ENCODE measurements at places on chromosomes 6 and 20.
A peak's percentile ranks its signal among the peaks of the same experiment; 100 is the strongest.

- no peak for DNase-seq
These were observed 283.6 kb downstream of the CDKAL1 start for GRCh38 chr6:20817806-20818320.

- DNase-seq: peak; percentile 98
These were observed at the start of gene ZBTB12 for GRCh38 chr6:31901953-31902643. TSS of gene ZBTB12 (minus strand) at chr6:31902086. CDS start at chr6:31901305, 781 bp downstream.

DNA sequence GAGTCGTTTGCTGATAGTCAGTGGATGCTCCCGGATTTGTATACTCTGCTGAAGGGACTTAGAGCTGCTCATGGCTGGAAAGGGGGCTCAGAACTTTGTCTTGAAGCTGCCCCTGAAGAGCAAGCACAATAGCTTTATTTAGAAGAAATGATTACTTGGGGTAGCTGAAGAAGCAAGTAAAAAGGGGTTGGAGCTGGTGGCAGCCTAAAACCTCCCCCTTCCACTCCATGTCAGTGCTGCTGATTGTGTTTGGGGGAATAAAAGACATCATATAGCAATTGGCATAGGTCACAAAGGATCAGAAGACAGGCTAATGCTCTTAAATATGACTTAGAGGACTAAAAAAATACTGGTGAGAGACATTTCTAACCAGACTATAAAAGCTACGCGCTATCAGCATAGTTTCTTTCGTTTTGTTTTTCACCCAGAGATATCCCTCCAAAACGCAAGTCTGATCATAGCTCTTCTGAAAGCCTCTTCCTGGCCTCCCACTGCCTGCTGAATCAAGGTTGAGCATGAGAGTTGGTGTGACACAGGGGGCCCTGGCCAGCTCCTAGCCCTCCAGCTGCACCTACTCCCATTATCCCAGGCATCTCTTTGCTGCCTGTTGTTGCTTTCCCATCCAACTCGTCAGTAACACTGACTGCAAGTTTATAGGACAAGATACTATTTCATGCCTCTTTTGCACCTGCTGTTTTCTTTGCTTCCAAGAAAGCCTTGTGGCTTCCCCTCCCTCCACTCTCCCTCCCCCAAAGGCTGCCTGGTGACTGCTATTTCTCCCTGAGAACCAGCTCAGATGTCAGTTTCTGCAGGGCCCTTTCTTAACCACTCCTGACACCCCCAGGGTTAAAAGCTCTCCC is 33.9 kb upstream of the SGK1 start:
- DNase-seq: peak; percentile 36

DNA sequence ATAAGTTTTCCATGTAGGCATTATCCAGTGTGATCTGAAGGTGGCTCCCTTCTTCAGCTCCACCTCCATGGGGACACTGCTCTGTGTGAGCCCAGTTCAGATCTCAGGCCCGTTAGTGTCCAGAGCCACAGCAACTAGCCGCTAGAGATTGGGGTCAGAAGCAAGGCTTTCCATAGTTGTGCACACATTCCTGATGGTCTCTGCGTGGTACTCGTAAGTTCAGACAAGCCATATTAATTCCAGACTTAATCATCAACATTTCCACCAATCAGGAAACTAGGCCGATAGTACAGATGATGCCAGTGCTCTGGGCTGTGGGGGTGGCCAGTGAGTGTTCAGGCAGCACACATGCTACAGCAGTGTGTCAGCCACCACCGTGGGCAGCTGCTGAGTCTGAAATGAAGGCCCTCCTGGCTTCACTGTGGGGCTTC is 17.5 kb upstream of the SYNCRIP start:
- peak; percentile 95 for DNase-seq

DNA sequence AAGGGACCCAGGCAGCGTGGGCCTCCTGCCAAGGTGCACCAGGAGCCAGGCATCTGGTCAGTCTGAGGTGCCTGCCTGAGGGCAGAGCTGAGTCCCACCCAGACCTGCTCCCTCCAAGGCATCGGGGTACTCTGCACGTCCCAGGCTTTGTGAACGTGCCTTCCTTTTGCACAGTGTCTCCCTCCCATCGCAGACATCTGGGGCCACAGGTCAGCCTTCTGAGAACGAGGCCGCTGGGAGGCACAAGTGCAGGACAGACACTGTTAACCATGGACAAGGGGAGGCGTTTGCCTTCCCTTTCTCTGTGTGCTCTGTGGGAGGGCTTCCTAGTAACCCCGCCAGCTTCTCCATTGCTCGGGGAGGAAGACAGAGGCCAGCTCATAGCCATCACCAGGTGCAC is 47.6 kb downstream of the TFAP2C start:
- DNase-seq: no peak

DNA sequence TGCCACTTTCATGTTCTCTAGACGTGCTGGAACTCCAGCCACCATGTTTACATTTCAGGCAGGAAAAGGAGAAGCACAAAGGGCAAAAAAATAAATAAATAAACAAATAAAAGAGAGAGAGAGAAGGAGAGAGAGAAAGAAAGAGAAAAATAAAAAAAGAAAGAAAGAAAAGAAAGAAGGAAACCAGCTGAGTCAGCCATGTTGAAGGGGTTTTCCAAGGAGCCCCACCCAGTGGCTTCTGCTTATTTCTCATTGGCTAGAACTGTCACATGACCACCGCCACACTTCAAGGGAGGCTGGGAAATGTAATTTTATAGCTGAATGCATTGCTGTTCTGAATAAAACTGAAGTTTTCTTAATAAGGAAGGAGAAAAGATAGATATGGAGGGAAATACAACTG is 71.1 kb downstream of the BFSP1 start:
- no peak for DNase-seq

DNA sequence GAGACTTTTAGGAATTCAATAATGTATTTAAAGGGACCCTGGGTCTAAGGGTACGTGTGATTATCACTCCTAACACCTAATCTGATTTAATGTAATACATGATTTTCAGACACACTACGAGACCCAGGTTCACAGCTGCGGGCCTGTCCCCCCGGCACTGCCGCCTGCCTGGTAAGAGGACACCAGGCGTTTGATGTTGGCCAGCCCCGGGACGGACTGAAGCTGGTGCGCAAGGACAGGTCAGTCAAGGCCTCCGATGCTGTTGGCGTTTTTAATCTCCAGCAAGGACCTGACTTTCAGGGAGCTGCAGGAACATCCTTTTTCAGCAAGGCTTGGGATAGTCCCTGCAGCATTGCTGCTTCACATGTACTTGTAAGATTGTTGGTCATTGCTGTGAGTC is 58.2 kb downstream of the IGF2R start:
- no peak for DNase-seq

DNA sequence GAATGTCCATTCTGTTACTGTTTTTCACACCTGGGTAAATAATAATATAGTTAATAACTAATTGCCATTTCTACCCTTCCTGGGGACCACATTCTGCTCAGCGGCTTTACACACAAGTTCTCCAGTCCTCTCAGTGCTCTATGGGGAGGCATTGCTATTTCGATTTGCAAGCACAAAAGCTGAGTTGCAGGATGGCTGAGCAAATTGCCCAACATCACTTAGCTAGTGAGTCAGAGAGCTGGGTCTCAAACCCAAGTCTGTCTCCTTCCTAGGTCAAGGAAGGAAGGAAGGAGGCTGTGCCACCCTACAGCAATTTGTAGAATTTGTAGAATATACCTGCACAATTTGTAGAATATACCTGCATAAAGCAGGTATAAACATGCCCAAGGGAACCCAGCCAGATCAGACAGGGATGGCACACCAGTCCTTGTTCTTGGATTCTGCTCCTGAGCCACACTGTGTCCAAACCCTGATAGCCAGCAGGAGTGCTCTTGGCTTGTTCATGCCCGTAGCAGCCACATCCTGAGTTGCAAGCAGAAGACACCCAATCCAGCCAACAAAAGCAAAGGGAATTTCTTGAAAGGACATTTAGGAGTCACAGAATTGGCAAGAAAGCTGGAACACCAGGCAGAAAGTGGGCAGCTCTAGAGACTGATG is 56.9 kb downstream of the LY86 start:
- no peak for DNase-seq

- no peak for DNase-seq
These were observed 28.6 kb upstream of the FAM50B start for GRCh38 chr6:3820563-3820962.

- DNase-seq: no peak
These were observed 70.9 kb downstream of the OPN5 start for GRCh38 chr6:47852727-47853126.

Measured in choroid plexus epithelial cell (primary cell).